ENCODE measurements at places on chromosomes 3 and 15.

- no peak for DNase-seq
Observed at GRCh38 chr3:156577736-156578135, 22.8 kb upstream of the SSR3 start.

DNA sequence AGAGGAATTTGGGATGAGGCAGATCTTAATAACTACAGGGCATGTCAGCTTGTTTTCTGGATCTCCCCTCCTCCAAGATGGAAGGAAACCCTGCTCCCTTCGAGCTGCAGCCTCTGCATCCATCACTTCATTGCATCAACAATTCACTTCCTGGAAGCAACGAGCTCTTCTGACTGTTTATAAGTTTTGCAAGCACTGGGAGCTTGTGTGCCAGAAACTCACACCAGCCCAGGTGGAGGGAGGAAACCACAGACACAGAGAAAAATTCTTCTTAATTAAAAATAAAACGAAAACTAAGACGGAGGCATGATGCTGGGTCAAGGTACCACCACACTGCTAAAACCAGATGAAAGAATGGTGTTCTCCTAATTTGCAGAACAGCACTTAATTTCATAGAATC, 10.6 kb downstream of the LRIG1 start:
- DNase-seq = no peak

GRCh38 chr3:28824316-28824715, 456.6 kb upstream of the RBMS3 start:
- no peak for DNase-seq

- DNase-seq = no peak
Observed at GRCh38 chr3:10334459-10334858, 13.5 kb upstream of the SEC13 start.

DNA sequence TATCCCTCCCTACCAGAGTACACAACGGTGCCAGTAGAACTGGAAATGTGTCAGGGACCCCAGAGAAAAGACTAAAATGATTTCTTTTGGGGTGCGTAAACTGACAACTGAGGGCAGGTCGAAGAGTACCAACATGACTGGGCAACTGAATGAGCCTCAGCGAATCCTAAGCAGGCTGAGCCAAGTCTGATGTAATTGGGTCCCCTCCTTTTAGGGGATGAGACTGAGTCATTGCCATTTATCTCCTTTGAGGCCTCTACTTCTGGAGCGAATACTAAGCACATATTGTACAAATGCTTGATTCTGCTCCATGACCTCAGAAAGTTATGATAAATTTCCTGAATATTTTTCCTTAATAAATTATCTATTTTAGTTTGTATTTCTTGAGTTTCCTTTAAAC, 17.3 kb upstream of the GPR156 start:
- no peak for DNase-seq

DNA sequence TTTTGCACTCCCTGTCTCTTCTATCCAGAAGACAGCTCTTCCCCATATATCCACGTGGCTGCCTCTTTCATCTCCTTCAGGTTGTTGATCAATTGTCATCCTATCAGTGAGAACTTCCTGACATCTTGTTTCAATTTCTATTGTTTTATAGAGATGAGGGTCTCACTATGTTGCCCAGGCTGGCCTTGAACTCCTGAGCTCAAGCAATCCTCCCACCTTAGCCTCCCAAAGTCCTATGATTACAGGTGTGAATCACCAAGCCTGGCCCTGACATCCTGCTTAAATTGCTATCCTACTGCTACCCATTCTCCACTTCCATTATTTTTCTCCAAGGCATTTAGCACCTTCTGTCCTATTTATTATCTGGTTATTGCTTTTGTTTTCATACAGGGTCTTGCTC, 44.9 kb upstream of the IREB2 start:
- no peak for DNase-seq

GRCh38 chr15:49473031-49473430, 50.0 kb downstream of the FGF7 start:
- no peak for DNase-seq

DNA sequence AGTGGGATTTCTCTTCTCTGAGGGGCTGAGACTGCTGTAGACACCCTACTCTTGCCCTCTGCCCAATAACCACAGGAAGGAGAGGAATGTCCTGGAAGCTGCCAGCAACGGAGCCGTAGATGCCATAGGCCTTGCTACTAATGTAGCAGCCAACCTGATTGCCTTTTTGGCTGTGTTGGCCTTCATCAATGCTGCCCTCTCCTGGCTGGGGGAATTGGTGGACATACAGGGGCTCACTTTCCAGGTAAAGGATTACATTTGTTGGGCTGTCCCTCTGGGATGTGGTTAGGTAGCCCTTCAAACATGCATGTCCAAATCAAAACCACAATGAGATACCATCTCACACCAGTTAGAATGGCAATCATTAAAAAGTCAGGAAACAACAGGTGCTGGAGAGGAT, 16.1 kb downstream of the SLC28A2 start:
- no peak for DNase-seq

DNA sequence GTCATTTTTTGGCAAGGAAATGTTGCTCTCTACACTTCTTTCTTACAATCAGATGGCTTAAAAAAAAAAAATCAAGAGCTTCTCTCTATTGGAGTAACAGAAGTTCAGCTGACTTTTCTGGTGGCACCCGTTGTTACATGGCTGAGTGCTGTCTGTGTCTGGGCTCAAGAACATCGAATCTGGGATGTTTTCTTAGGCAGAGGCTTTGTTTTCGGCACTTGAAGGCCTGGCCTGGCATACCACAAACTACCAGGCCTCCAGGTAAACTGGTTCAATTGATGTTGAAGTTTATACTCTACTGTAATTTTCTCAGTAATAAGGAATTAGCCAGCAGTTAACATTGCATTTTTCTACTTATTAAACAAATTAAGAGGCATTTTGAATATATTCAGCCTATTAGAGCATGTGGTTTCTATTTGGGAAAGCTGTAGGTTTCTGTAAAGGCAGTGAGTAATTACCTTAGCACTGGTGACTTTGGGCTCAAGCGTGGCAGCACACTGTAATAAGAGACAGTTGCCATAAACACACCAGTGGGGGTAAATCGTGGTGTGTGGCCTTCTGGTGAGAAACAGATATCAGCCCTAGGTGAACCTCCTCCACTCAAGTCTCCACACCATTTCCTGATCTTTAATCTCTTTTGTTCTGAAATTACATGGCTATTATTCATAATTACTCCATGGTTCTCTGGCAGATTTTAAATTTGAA, 544.7 kb downstream of the MECOM start:
- no peak for DNase-seq

DNA sequence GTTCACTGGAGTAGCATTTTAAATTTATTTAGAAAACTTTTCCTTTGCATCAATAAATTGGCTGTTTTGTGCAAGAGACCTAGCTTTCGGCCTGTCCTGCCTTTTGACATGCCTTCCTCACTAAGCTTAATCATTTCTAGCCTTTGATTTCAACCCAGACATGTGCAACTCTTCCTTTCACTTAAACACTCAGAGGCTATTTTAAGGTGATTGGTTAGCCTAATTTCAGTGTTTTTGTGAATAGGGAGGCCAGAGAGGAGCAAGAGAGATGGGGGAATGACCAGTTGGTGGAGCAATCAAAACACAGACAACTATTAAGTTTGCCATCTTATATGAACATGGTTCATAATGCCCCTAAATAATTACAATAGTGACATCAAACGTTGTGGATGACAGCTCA, 333.4 kb downstream of the SLC9A9 start:
- no peak for DNase-seq

DNA sequence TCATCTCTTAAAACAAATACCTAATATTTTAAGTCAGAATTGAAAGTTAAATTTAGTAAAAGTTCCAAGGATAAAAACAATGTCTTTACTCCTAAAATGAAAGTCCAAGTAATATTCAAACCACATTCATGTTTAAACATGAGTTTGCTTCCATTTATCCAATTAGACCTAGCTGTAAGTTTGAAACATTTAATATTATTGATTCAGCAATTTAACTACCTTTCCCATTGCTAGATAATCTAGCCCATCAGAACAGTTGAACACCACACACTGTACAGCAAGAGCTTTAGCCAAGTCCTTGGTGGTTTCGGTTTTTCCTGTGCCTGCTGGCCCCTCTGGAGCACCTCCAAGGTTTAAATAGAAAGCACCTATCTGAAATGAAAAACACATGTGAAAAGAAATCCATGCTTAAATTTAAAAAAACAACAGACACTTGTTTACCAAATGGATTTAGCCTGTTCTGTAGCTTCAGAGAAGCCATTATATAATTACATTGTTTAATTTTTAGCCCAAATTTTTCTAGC, 97.8 kb downstream of the DNAH12 start:
- no peak for DNase-seq

DNA sequence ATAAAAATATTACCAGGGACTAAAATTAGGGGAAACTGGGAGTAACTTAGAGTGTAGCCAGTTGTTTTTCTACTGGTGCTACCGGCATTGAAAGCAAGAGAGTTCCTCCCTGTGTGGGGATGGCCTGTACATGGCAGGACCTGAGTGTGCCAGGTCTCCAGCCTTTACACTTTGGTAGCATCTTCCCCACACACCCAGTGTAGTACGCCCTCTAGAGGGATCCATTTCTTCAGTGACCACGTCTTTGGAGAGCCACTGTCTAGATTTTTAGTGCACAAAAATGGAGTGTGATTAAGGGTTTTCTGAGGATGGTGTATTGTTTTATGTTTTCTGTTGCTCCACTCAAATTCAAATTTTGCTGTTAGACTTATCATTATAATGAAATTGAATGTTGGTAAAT, 507.0 kb upstream of the TPRG1 start:
- DNase-seq = no peak

DNA sequence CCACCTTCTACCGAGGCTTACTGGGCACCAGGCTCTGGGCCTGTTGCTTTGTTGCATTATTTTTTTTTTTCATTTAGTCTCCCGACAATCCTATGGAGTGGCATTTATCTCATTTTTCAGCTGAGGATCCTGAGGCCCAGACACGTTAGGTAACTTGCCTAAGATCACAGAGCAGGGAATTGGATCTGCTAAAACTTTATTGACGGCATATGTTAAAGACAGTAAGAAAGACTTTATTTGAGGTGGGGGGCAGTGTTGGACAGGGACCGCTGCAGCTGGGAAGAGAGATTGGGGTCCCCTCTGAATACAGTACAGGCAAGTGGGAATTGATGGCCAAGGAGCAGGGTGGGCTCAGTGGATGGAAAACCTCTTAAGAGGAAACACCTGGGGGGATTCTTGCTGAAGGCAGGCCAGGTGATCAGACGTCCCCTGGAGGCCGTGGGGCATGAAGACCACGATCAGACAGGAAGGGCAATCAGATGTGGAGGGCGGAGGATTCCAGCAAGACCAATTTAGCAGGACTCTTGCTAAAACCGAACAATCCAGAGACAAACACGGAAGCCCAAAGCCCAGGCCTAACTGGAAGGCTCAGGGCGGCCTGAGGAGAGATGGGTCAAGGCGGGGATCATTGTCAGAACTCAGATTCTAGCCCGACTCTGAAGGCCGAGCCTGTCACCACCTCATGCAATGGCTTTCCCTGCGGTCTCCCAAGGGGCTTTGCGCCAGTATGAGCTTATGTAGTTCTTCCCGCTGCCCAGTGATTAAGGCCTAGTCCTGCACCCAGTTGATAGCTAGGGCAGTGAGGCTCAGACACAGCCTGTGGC, 53.7 kb downstream of the RGMA start:
- no peak for DNase-seq

GRCh38 chr15:89383365-89384175, 48.9 kb upstream of the POLG start:
- peak; percentile 91 for DNase-seq

- DNase-seq = no peak
Observed at GRCh38 chr15:34709866-34710265, 44.9 kb downstream of the GJD2 start.

DNA sequence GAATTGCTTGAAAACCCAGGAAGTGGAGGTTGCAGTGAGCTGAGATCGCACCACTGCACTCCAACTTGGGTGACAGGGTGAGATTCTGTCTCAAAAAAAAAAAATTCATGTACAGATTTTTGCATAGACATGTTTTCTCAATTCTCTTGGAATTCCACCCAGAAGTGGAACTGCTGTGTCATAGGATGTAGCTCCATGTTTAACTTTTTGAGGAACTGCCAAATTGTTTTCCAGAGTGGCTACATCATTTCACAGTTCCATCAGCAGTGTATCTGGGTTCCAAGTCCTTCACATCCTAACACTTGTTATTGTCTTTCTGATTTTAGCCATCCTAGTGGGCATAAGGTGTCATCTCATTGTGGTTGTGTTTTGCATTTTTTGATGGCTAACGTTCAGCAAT, 9.9 kb downstream of the CAPN7 start:
- no peak for DNase-seq

GRCh38 chr3:7696320-7696719, 805.3 kb upstream of the LMCD1 start:
- DNase-seq = no peak

GRCh38 chr15:52760562-52760961, 29.6 kb downstream of the ONECUT1 start:
- DNase-seq = no peak

DNA sequence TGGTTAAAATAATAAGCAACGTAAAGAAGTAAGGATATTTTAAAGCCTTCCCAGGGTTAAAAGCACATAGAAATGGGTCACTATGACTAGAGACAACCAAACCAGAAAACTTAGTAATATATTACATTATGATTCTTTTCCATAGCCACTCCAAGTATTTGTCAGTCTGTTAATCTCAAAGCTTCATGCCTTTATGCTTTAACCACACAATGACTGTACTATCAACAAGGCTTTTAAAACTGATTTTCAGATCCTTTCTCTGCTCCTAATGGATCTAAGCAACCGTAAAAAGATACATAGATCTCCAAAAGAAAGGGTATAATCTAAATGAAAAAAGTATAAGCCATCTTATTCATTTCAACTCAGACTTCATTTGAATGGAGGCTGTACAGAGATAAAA, 14.4 kb downstream of the SECISBP2L start:
- DNase-seq = no peak

- DNase-seq = no peak
Observed at GRCh38 chr3:141391298-141391990, 23.1 kb downstream of the ZBTB38 start.

- no peak for DNase-seq
Observed at GRCh38 chr3:139235192-139235591, 108.6 kb upstream of the MRPS22 start.

GRCh38 chr3:31389939-31390338, 142.8 kb upstream of the STT3B start:
- DNase-seq = no peak
